Body of pancreas (tissue), 4 donors: ENCODE measurements at places on chromosomes 16 and 17.

- no peak for DNase-seq
Observed at GRCh38 chr17:58969156-58969555, 137.5 kb downstream of the TRIM37 start.

- DNase-seq: no peak
Observed at GRCh38 chr17:6711681-6712057, 1.5 kb downstream of the SLC13A5 start.

GRCh38 chr16:21953541-21953902, 361 bp downstream of the UQCRC2 start:
- DNase-seq: no peak

DNA sequence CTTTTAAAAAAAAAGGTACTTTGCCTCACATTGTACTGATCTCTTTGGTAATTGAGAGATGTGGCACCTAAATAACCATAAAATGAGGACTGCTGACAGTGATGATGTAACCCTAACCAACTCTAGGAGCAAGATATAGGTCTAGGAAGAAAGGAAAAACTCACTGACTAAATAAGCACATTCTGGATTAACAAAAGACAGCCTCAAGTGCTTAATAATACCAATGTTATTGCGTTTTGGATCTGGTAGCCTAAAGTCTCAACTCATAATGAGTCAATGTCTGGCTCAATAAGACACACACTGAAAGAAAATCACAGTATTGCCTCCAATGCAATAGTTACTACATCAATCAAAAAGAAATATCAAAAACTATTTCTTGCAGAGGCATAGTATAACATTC, 3.0 kb downstream of the ERN1 start:
- DNase-seq: no peak

GRCh38 chr16:75628351-75628750, 5.3 kb upstream of the ADAT1 start:
- DNase-seq: no peak

DNA sequence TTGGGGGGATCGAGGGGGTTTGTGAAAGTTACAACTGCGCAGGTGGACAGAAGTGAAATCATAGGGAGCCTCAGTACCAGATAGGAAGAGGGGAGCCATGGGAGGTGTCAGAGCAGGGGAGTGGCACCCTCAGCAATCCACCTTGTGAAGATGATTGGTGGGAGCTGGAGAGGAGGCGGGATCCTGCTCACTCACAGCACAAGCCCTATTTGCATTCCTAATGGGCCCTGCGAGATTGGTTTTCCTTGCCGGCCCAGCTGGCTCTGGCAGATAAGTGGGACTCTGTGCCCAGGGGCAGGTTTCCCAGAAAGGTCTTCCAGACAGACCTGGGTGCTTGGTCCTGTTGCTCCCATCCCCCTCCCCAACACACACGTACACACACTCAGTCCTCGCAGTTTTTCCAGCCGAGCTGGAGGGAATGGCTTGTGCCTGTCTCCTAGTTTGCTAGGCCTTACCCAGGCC, 9.4 kb downstream of the WNT3 start:
- no peak for DNase-seq

GRCh38 chr17:20174588-20175265, 165.6 kb downstream of the SPECC1 start:
- no peak for DNase-seq

DNA sequence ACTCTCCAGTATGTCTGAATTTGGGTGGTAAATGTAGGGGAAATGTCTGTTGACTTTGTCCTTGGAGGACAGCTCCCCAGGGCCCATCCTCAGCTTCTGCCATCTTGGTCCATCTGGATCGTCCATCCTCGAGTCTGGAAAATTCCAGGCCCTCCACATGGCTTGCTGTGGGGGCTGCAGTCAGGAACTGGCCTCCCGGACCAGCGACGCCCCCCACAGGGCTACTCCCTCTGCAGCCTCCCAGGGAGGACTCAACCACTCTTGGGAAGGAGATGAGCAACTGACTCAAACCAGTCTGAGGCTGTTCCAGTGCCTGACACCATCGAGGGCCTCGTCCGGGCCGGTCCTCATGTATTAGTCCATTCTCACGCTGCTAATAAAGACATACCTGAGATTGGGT, 5.5 kb upstream of the ZG16B start:
- DNase-seq: no peak

DNA sequence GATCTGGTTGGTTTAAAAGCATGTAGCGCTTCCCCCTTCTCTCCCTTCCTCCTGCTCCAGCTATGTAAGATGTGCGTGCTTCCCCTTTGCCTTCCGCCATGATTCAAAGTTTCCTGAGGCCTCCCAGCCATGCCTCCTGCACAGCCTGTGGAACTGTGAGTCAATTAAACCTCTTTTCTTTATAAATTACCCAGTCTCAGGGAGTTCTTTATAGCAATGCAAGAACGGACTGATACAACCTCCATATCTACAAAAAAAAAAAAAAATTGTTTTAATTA, 16.6 kb upstream of the PDXDC1 start:
- DNase-seq: no peak

GRCh38 chr17:32498391-32498790, 11.6 kb downstream of the CDK5R1 start:
- no peak for DNase-seq

DNA sequence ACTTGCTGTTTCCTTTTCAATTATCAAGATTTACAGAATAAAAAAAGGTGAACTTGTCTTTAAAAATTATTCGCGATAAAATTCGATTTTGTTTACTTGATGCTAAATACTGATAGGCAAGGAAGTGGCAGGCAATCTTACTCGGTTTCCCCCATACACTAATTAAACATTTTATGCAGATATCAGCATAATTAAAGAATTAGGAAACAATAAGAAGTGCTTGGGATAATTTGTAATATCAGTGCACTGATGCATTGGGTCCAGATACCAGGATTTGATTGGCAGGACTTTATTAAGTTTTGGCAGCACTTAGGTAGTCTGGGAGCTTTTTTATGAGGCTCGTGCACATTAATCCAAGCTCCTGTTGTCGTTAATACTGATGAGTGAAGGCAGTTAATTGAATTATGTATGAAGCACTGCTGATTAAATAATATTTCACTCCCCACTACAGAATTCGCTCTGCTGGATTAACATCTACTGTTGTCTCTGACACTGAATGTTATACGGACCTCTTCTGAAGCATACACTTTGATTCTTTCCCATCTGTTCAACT, 165.6 kb downstream of the CA10 start:
- no peak for DNase-seq

- DNase-seq: no peak
Observed at GRCh38 chr17:47281216-47281615, 27.6 kb downstream of the ITGB3 start.

- DNase-seq: no peak
Observed at GRCh38 chr16:54317101-54317611, 30.6 kb upstream of the IRX3 start.

- no peak for DNase-seq
Observed at GRCh38 chr17:38616361-38616760, 10.6 kb upstream of the SRCIN1 start.

DNA sequence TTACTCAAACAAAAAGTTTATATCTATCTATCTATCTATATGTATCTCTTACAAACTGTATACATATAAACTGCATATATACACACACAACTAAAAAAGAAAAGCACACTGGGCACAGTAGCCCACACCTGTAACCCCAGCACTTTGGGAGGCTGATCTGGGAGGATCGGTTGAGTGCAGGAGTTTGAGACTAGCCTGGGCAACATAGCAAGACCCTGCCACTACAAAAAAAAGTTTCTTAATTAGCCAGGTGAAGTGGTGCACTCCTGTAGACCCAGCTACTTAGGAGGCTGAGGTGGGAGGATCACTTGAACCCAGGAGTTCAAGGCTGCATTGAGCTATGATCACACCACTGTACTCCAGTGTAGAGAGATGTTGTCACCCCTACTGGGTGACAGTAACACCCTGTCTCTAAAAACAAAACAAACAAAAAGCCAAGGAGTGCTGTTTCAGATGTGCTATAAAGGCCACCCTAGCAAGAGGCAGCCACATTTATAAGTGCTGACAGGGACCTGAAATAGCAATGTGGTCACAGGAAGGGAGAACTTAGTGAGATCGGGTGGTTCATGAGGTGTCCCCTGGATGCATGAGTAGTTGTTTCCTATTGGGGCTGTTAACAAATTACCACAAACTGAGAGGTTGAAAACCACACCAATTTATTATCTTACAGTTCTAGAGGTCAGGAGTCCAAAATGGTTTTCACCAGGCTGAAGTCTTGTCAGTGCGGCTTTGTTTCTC, 4.8 kb downstream of the CD2BP2 start:
- no peak for DNase-seq

DNA sequence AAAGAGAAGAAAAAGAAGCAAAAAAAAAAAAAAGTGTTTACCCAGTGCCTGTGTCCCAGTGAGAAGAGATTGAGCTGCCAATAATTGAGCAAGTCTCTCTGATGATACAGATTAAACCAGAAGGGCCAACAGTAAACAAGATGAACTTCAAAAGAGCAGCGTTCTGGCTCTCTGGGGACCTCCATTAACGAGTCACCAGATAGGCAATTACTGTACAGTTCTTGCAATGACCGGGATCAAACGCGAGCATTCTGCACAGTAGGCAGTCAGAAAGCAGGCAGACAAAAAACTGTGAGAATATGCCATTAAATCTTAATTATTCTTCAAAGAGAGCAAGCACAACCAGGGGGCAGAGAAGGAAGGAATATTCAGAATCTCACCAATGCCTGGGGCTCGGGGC, 626.1 kb downstream of the TMEM114 start:
- no peak for DNase-seq

DNA sequence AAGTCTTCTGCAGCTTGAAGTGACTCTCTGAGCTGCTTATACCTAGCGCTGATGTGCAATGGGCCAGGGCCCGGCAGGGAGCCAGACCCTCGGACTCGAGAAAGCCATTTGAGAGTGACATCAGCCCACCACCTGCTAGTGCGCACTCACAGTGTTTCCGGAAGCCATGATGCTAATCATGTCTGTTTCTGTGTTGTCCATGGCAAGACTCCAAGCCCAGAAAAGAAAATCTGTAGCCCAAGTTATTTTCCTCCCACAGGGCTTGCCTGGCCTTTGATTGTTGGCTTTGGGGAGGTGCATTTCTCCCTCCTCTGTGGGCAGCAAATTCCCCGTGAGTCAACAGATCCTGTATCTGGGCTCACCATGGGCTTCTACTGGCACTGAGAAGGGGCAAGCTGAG, 1.8 kb upstream of the CDRT4 start:
- no peak for DNase-seq

DNA sequence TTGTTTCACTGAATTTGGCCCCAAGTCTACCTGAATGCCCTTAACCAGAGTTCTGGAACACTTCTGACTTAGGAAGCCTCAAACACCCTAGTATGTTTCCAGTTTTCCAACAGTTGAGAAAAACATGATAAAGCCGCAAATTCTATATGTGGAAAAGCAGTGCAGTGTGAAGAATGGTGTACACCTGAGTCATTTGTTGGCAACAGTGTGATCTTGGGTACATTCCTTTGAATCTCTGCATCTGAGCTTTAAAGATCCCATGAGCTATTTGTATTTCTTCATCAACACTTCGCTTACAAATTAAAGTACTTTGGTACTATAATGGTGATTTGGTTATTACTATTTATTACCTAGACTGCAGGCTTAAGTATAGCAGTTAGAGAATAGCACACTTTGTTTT, 93.6 kb upstream of the TBX2 start:
- DNase-seq: no peak

GRCh38 chr16:53822936-53823529, 119.1 kb downstream of the FTO start:
- no peak for DNase-seq

DNA sequence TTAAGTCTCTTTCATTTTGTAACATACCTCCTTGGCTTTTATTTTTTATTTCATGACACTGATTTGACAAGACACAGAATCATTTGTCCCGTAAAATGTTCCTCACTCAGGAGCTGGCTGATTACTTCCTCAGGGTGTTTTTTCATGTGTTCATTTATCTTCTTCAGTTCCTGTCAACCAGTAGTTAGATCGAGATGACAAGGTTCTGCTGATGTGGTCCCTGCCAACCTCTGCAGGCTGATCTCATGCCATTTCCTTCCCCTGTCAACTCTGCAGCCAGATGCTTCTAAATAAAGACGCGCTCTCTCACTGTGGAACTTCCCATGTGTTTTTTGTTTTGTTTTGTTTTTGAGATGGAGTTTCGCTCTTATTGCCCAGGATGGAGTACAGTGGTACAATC, 8.1 kb upstream of the CXCL16 start:
- no peak for DNase-seq

DNA sequence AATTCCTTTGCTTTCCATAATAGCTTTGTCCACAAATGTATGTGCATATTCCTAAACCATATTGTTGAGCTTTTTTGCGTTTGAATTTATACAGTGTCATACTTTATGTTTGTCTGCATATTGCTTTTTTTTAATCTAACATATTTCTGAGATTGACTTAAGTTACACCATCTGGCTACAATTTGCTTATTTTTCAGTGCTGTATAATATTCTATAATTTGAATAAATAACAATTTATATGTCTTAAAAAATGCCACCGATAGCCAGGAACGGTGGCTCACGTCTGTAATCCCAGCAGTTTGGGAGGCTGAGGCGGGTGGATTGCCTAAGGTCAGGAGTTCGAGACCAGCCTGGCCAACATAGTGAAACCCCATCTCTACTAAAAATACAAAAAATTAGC, 1.5 kb upstream of the PIMREG start:
- DNase-seq: no peak

- no peak for DNase-seq
Observed at GRCh38 chr17:43772877-43773648, 5.7 kb downstream of the DUSP3 start.

DNA sequence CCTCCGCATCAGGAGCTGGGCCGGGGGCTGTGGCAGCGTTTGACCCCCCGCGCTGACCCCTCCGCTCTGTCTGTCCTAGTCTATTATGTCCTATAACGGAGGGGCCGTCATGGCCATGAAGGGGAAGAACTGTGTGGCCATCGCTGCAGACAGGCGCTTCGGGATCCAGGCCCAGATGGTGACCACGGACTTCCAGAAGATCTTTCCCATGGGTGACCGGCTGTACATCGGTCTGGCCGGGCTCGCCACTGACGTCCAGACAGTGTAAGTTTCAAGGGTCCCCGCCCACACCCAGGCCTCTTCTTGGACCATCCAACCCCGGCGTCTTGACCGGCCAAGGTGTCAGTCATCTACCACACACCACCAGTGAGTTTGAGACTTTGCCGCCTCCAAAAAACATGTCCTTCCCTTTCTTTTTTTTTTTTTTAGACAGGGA, 548 bp downstream of the PSMB3 start:
- no peak for DNase-seq
